Stimulated activated CD8-positive, alpha-beta memory T cell treated with anti-CD3 and anti-CD28 coated beads, Interleukin-15, amount 100 ng/mL, for 48 hours (primary cell): ENCODE measurements at places on chromosomes 2 and 18.

DNA sequence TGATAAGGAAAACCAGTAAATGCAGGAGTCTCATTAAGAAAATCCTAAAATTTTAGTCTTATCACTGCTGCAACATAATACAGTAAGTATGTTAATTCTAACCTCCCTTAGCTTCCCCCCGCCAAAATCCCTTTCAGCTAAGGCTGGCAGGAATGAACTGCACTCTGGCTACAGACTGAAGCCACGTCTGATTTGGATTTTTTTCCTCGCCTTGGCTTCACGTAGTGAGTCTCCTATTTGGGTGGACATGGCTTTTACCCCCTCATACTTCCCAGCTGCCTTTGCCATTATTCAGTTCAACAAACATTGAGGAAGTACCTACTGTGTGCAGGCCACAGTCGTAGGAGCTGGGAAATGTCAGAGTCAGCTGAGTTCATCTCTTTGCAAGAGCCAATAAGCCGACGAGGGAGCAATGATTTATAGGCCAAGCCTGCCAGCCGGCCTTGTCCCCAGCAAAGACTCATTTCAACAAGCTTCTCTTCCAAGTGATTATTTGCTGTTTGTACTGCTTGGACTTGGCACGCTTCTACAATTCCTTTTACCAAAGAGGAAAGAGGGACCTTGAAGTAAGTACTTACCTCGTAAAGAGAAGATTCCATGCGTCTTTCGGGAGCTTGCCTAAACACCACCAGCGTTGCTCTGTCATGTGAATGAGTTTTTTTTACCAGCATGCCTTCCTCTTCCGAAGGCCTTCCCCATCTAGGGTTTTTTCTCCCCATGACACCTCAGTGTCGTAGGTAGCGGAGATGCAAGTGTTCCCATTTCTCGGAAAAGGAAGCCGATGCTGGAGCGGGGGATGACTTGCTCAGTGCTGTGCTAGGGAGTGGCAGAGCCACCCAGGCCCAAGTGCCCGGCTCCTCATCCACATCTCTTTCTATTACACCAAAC, 138.6 kb downstream of the KLHL29 start:
- no peak for DNase-seq

DNA sequence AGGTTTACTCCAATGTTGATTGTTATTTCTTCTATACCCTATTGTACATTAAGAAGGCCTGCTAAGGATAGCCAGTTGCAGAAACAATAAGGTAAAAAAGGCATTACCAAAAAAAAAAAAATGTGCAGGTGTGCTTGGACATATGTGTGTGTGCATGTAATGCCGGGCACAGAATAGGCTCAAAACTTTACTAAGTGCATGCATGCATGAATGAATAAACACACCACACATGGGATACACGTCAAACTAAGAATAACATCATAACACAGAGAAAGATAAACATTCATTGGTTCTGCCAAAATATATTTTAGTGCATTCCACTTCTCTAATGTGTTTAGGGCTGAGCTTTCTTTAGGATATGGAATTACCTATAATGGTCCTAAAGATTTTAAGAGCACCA, 298.2 kb downstream of the TCF4 start:
- DNase-seq: no peak

DNA sequence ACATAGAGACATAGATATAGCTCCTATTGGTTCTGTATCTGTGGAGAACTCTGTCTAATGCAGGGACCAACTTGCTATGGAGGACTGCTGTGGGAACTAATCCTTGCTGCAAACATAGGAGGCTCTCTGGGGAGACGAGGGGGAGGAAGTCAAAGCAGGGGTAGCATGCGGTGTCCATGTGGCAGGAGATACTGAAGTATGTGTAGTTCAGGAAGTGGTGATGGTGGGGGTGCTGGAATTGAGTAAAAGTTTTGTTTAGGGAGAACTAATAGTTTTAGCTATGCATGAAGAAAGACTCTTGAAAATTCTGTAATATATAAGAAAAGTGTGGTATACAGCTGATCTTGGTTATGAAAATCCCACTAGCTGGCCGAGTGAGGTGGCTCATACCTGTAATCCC, 62.0 kb downstream of the ANKRD44 start:
- DNase-seq: no peak

GRCh38 chr2:237437566-237437965, 23.6 kb upstream of the COL6A3 start:
- DNase-seq: no peak

- DNase-seq: no peak
Observed at GRCh38 chr2:168087401-168087800, 160.0 kb downstream of the STK39 start.

DNA sequence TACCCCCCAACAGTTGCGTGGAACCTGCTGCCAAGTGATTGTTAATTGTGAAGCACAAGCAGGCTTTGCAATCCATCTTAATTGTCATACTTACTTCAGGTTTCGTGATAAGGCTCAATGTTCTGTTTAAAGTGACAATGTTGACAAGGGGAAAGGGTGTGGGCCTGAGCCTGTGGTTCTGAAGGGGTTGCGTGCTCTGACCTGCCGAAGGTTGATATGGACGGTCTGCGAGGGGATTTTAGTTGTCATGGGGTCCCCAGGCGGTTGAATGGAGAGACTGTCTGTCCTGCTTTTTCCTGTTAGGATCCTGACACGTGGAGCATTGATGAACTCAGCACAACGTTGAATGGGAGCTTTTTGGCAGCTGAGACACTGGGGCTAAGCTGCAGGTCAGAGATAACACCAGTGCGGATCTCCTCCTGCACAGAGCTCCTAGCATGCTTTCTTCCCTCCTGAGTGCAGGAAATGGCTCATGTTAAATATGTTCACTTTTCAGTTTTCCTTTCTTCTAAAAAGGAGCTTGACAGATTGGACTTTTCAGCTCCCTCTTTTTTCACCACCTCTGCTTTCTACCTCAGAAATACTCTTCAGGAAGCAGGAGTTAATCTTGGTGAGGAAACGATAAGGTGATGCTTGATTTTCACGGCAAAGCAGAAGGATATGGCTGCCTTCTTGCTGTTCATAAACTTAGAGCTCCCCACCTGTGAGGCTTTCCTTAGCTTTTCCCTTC, 62.9 kb upstream of the ZEB2 start:
- DNase-seq: no peak

DNA sequence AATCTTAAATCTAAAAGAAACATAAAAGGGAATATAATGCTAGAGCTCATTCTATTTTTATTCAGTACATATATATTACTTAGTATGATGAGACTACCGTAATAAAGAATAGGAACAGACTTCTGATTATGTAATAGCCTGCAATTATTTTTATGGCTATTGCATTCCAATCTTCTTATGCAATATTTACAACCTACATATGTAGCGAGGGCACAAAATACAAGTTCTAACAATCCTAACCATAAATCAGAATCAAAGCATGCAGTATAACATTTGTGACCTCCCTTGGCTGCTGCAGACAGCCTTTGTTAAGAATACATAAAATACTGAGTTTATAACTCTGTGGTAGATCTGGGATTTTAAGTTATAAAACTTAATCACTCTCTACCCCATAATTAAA, 177.6 kb downstream of the BABAM2 start:
- DNase-seq: no peak

DNA sequence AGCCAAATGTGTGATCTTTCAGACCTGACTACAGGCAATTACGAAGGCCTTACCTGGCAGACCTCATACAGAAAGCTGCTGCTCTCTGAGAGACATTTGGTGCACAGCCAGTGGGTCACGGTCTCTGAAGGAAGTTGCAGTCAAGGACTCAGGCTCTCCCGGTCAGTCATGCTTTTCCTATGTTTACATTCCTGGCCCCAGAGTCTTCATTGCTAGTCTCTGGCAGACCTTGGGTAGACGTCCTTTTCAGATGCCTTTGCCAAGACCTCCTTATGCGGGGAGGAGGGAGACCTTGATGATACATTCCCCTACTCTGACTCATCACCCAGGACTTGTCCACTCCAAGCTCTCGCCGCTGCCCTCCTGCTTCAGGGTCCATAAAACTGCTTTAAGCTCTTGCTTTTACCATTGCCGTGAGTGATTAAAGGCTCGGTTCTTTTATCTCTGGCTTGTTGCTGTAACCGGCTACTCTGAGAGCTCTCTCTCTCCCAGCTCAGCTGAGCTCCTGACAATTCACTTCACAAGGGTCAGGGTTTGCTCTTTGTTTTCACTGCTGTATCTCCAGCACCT, 62.0 kb upstream of the SLC35F5 start:
- no peak for DNase-seq

- no peak for DNase-seq
Observed at GRCh38 chr2:205864491-205864890, 182.2 kb downstream of the NRP2 start.

GRCh38 chr2:128549646-128550260, 231.1 kb upstream of the HS6ST1 start:
- DNase-seq: no peak

- no peak for DNase-seq
Observed at GRCh38 chr2:230893841-230894781, 29.4 kb downstream of the ITM2C start.

- no peak for DNase-seq
Observed at GRCh38 chr18:9708434-9709303, 568 bp downstream of the RAB31 start.

GRCh38 chr2:237628247-237629187, 1.1 kb downstream of the LRRFIP1 start:
- no peak for DNase-seq

DNA sequence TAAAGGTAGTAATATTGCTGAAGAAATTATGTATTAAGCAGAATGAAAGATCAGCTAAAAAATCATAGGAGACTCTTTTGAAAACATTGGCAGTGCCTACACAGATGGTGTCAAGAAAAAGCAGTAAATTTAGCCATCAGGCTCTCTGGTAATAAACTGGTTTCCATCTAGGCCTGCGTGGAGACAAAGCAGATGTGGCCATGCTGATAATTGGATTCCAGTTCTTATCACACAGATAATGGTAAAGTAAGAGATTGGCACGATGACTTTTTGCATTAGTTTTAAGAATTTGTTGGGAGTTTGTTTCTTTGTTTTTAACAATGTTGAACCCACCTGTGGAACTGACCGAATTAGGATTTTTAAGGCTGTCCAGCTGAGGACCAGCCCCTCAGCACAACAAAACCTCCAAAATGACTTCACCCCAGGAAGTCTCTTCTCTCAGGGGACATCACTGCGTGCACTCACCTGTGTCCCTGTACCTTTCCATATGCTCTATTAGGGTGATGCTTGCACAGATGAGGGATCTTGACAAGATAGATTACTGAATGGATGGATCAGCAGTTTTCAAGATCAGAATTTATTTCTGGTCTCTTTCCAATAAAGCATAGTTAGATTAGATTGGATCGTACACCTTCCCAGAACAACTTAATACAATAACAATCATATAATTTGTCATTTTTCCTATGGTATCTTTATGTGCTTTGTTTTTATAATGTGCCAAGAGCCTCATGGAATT, 69.1 kb upstream of the DNAJC10 start:
- DNase-seq: no peak
